ENCODE measurements at places on chromosomes 4 and X.

DNA sequence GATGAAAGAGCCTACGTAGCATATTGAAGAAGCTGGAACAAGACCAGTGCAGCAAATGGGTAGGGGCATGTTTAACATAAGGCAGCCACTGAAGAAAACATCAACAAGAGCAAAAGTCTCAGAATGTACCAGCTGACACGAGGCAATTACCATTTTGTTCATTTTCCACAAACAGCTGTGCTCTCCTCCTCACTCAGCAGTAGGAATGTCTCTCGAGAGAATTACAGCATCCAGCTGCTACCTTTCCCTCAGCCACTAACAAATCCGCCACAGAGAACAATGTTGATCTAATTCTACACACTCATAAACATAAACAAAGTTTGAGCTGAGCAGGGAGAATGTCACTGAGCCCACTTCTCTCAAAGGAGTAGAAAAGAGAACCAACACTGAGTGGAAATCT, 68.0 kb downstream of the OPHN1 start:
- DNase-seq = no peak

DNA sequence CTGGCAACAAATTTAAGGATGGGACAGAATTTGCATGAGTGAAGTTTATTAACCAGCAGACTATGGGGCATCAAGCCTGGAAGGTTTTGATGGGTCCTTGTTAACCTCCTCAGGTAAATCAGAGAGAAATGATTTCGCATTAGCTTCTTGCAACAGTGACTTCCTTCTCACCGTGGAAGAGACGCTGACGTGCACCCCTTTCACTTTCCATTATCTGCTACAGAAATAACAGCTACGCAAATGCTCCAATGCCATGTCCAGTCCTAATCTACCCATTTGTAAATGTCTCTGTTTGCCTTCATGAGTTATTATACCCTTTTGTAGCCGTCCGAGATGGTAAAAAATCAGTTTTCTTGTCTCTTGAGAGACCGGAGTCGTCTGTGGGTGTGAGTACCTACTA, 100.3 kb downstream of the SLC34A2 start:
- DNase-seq = no peak

- no peak for DNase-seq
Observed at GRCh38 chr4:1576961-1577821, 106.9 kb downstream of the FAM53A start.

DNA sequence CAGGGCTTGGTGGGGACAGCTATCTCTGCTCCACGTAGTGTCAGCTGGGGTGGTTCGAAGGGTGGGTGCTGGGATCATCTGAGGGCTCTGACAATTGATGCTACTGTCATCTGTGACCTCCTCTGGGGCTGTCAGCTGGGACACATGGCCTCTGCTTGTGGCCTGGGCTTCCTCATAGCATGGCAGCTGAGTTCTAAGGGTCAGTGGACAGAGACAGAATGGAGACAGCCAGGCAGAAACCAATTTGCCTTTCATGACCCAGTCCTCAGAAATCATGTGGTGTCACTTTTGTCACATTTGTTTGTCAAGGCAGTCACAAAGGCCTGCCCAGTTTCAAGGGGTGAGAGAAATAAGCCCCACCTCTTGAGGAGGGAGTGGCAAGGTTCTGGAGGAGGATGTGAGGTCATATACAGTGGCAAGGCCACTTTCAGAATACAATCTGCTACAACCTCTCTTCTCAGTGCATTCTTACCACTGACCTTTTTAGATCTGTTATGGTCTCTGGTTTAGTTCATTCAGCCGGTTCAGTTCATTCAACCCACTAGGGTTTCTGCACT, 103.6 kb upstream of the BCOR start:
- DNase-seq = no peak

DNA sequence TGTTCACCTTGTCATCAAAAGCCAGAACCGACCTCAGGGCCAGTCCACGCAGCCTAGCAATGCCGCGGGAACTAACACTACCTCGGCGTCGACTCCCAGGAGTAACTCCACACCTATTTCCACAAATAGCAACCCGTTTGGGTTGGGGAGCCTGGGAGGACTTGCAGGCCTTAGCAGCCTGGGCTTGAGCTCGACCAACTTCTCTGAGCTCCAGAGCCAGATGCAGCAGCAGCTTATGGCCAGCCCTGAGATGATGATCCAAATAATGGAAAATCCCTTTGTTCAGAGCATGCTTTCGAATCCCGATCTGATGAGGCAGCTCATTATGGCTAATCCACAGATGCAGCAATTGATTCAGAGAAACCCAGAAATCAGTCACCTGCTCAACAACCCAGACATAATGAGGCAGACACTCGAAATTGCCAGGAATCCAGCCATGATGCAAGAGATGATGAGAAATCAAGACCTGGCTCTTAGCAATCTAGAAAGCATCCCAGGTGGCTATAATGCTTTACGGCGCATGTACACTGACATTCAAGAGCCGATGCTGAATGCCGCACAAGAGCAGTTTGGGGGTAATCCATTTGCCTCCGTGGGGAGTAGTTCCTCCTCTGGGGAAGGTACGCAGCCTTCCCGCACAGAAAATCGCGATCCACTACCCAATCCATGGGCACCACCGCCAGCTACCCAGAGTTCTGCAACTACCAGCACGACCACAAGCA, 898 bp downstream of the UBQLN2 start:
- DNase-seq = no peak

DNA sequence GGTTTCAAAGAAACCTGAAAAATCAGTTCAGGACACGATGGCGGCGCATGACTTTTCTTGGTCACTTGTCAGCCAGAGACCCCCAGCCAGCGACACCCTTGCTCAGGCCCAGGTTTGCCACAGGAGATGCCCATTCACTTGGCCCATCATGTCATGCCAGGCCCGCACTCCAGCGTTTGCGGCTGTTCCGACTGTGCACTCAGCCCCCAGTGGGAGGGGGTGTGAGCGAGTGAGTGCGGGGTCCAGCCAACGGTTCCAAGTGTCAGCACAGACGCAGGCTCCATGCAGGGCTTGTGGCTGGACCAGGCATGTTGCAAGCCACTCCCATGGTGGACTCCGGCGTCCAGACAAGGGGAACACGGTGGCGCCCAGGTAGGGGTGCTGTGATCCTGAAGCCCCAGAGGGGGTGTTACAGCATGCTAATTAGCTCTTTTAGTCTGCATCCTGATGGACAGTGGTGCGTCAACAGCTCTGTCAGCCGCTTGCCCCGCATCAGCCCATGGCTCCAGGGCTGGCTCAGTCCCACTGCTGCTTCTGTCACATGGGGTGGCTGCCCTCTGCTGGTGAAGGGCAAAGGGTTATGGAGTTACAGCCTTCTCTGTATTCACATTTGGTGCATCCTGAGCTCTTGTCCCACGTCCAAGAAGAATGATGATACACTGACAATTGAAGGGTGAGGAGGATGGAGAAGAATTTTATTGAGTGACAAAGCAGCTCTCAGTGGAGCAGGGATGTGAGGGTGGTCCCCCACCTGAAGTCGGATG, 3.7 kb upstream of the MAEA start:
- DNase-seq = peak; percentile 29

DNA sequence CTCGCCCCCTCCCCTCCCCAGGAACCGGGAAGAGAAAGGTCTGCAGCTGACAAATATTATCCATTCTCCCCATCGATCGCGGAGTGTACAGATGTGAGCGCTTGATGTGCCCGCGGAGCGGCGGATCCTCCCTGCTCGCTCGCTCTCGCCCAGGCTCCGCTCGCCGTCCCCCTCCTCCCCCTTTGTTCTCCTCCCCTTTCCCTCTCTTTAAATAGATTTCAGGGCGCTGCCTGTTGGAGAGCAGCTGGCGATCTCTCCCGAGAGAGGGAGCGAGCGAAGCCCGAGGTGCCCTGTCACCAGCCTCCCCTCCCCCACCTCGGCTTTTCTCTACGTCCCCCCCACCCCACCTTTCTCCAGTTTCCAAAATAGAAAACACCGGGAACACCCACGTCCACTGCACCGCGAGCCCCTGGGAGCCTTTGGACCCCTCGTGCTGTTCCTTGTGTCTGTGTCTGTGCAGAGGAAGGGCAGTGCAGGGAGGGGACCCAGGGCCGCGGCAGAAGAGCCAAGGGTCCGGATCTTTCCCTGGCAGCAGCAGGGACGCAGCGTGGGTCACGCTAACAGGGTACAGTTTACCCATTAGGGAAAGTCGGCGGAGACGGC, 56.6 kb upstream of the BCOR start:
- DNase-seq = no peak

- DNase-seq = no peak
Observed at GRCh38 chrX:70554523-70554922, 109.9 kb downstream of the DLG3 start.

DNA sequence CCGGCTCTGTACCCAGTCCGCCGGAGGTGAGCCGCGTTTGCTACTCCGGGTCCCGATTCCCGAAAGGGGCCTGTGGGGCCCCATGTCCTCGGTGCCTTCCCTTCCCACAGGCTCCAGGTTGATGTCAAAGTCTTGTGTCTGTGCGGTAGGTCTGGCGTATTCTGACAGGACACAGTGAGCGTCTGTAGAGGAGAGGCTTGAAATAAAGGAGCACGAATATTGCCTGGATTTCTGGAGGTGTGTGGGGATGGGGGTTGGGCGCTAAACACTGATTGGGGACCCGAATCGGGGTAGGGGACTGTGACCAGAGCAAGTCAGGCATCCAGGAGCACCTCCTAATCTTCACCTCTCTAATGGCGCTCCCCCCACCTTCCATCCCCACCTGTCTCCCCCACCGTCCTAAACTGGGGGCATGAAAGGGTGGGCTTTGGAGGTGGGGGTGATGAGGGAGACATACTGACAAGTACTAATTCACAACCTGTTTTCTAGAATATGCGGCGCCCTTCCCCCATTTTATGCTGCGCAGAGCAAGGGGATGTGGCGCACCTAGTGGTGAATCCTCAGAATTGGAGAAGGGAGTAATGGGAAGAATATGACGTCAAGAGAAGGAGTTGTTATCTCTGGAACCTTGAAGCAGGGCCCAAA, 855 bp downstream of the GPRASP2 start:
- peak; percentile 6 for DNase-seq

DNA sequence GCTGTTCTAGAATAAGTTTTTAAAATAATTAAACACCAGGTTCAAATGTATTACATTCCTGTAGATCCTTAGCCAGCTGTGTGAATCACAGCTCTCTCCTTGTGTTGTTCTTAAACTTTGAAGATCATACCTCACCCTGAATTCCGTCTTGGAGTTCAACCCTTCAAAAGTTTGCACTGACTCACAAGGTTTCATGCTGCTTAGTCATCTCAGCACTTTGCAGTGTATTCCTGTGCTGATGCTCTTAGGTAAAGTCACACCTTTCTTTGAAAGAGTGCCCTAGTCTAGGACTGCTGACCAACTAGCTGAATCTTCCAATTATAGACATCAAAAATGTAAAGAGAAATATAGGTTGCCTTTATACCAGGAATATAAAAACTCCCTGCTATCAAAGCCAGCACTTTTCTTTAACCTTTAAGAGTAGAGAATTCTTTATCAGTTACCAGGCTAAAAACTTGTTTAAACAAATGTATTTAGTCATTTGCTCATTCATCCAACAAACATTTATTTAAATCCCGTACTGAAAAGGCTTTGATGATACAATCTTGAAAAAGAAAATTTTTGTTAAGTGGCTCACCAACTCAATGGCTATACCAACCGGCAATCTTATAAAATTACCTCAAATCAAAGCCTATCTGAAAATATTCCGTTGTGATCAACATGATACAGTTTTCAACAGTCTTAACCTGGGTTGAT, 169.7 kb downstream of the RAP1GDS1 start:
- DNase-seq = no peak

GRCh38 chr4:93947286-93947685, 118.7 kb downstream of the ATOH1 start:
- DNase-seq = no peak

GRCh38 chr4:102759831-102760644, 730 bp downstream of the MANBA start:
- DNase-seq = peak; percentile 91

- DNase-seq = no peak
Observed at GRCh38 chrX:45619290-45619689, 418.6 kb upstream of the DIPK2B start.

DNA sequence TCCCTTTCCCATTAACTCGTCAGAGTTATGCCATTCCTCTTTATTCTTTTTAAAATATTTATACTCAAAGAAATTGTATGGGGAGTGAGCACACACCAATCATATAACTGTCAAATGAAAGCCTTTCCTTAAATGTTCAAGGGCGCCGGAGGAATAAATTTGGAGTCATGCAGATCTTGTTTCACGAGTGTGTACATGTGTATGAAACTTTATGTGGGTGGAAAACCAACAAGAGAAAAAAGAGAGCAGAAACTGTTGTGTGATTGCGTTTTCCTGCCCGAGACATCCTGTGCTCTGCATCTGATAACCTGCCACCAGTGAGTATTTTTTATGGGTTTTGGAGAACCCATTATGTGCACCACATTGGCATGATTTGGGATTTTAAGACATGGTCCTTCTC, 88.3 kb downstream of the FHDC1 start:
- no peak for DNase-seq

DNA sequence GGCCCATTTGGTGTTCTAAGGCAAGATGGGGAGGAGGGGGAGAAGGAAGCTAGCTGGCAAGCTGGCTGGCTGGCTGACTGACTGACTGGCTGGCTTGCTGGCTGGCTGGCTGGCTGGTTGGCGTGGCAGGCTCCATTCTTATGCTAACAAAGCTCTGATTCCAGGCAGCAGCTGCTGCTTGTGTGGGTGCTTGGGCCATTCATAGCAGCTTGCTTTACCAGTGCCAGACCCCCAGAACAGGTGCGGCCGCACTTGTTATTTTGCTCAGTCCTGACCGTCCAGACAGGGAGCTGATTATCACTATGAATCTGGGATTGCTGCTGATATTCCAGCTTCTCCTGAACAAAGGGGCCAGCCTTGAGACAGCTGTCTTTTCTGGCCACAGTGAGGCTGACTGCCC, 131.2 kb upstream of the PAK3 start:
- DNase-seq = no peak

- no peak for DNase-seq
Observed at GRCh38 chr4:10321931-10322330, 135.3 kb downstream of the ZNF518B start.

- no peak for DNase-seq
Observed at GRCh38 chr4:88017516-88018297, 10.3 kb downstream of the PKD2 start.

DNA sequence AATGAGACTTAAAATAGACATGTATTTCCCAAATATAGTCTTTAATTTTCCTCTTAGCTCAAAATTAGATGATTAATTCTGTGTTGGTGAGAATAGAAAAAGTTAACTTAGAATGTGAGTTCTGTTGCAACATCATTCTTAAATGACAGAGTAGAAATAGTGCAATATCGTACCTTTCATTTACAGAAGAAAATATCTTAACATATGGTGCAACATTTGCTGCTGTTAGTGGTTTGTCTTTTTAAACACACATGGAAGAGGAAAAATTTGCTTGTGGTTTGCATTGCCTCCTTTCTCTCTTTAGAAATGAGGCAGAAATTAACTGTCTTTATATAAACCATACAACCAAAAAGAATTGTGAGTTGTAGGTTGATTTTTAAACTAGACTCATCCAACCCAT, 39.3 kb upstream of the FHDC1 start:
- DNase-seq = peak; percentile 33

DNA sequence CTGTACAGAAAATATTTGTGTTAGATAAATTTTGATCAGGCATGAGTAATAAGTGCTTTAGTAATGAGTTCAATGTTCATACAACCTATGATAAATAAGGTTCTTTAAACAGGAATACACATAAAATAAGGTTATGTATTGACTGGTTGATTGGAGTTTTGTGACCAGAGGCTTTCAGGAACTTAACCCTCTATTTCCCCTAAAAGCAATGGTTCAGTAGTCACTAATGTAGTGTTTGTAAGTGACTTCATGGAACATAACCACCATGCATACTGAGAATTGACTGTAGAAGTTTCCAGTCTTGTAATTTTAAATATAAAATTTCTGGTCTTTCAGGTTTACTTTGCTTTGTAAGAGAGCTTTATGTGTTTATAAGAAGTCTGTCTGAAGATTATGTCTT, 28.1 kb downstream of the HPGD start:
- DNase-seq = no peak
